Spleen (tissue), 13 donors: ENCODE measurements at places on chromosomes 13 and 19. TPM values are rescaled to one million over a fixed set of nuclear protein-coding genes. Genes with fewer than 3 reads are reported as not detected.

The ZNF625 gene
- 7.9 TPM for total RNA-seq

The CALR3 gene
- total RNA-seq, result not detected

The CRYL1 gene
- 39.5 TPM for total RNA-seq

The APC2 gene
- total RNA-seq, result 0.07 TPM

The DNASE2 gene
- 24.4 TPM for total RNA-seq

The POGLUT2 gene
- total RNA-seq, result 4.5 TPM

DNA sequence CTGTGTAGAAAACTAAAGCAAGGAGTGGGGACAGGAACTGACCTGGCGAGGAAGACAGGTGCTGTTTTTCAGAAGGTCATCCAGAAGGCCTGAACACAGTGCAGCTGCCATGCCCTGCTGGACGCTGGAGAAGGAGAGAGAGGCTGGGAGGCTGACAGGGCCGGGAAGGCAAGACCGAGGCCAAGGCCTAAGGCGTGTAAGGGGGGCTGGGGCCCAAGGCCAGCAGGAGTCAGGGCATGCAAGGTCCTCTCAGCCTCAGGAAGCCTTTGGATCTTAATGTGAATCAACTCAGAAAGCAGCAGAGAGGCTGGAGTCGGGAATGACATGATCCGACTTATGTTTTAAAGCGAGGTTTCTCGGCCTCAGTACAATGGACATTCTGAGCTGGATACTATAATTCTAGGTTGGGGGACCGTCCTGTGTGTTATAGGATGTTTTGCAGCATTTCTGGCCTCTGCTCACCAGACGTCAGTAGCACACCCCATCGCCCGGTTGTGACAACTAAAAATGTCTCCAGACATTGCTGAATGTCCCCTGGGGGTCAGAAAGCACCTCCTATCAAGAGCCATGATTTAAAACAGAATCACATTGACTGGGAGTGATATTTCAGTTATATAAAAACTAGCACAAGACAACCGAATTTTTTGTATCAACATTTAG, 530.4 kb downstream of the MYO16 start:
- no peak for DNase-seq
- H3K36me3 ChIP-seq, result no peaks in the 10 kb centered on the region
- no peak overlapping the region for H3K27ac ChIP-seq
- no peak overlapping the region for H3K4me3 ChIP-seq

- H3K27ac ChIP-seq, result peak overlapping the region; percentile 13
- no peaks in the 10 kb centered on the region for H3K27me3 ChIP-seq
- H3K4me1 ChIP-seq, result peaks cover 99% of the 10 kb centered on the region
Measured at GRCh38 chr19:41868120-41868988, 8.3 kb downstream of the RPS19 start.

DNA sequence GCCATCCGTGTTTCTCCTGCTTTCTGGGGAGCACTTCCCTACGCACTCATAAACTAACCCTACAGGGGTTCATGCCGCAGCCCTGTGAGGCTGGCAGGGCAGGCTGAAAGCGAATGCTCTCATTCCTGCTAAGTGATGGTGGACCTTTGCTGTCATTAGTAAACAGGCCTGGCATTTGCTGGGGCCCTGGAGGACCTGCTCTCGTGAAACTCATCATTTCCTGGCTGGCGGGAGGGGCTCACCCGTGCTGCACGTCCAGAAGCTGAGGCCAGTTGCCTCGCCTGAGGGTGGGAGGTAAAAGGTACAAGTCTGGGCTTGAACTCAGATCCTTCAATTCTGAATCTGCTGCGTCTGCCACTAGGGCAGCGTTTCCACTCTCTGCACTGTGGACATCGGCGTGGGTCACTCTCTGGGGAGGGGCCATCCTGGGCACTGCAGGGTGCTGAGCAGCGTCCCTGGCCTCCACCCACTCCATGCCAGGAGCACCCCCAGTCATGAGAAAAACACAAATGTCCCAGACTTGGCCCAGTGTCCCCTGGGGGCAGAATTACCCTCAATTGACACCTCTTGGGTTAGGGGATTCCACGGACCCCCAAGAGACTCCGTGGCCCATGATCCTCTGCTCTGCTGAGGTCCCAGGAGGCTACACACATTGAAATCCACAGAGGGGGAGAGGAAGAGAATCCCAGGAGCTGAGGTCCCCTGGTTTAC, 7.0 kb downstream of the MOB3A start:
- no peak for DNase-seq
- H3K27ac ChIP-seq, result peak overlapping the region; percentile 92
- H3K27me3 ChIP-seq, result no peaks in the 10 kb centered on the region
- peaks cover 73% of the 10 kb centered on the region for H3K4me1 ChIP-seq

DNA sequence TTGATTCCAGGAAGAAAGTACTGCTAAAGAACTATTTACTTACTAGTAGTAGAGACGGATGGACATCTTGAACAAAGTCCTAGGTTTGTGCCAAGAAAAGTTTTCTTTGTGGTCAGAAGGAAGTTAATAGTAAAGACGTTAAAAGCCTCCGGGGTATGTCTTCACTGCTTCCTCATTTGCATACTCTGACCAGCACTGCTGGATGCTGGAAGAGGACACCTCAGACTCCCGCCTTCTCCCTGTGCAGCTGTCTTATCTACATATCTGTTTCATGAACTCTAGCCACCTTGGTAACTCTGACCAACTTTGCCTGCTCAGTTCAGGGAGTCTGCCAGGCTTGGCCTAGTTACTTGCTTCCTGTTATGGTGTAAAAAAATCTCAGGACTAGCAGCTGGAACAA, 1109.1 kb upstream of the MIR17HG start:
- no peaks in the 10 kb centered on the region for H3K36me3 ChIP-seq
- no peak overlapping the region for H3K4me3 ChIP-seq
- no peaks in the 10 kb centered on the region for H3K27me3 ChIP-seq
- H3K4me1 ChIP-seq, result no peaks in the 10 kb centered on the region
- no peak overlapping the region for H3K27ac ChIP-seq
- DNase-seq, result no peak

DNA sequence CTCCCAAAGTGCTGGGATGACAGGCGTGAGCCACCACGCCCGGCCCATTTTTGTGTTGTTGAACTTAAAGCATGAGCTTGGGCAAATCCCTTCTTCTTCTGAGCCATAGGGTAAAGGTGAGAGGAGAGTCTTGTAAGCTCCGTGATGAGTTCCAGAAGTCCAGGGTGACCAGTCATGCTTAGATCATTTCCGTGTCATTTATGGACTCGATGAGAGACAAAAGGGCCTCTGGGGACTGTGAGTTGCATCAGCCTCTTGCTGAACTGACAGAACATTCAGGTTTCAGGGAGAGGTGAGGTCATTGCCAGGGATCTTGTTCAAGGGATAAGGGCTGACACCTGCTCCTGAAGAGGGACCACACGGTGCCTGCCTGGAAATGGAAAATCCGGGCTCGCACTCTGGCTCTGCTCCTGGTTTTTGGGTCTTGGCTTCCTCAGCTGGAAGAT, 53.6 kb downstream of the GADD45B start:
- H3K36me3 ChIP-seq, result no peaks in the 10 kb centered on the region
- peak; percentile 10 for DNase-seq
- no peaks in the 10 kb centered on the region for H3K27me3 ChIP-seq
- H3K4me1 ChIP-seq, result peaks cover 17% of the 10 kb centered on the region
- no peak overlapping the region for H3K4me3 ChIP-seq

GRCh38 chr19:57776764-57777296, 7.4 kb downstream of the ZNF586 start:
- H3K27ac ChIP-seq, result no peak overlapping the region
- peaks cover 27% of the 10 kb centered on the region for H3K36me3 ChIP-seq
- no peak overlapping the region for H3K4me3 ChIP-seq
- no peaks in the 10 kb centered on the region for H3K27me3 ChIP-seq
- no peak for DNase-seq
- H3K4me1 ChIP-seq, result peaks cover 33% of the 10 kb centered on the region

DNA sequence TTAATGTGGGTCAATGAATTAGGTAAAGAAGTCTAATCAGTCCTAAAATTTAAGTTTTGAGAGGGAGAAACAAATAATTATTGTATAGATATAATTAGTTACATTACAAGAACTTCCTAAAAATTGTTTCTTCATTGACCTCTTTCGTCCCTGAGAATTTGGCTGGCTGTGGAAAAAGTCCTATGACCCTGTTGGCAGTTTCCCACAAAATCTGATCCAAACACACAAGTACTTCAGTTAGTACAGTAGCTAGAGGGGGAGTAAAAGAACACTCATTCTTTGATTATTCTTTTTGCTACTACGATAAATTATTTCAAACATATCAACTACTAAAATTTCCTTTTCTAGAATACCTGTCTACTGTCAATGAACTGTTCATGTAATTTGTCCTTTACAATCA, 11.3 kb downstream of the POSTN start:
- H3K4me1 ChIP-seq, result no peaks in the 10 kb centered on the region
- H3K36me3 ChIP-seq, result no peaks in the 10 kb centered on the region
- H3K4me3 ChIP-seq, result no peak overlapping the region
- no peak overlapping the region for H3K27ac ChIP-seq

GRCh38 chr19:3950871-3951861, 18.3 kb downstream of the NMRK2 start:
- no peak overlapping the region for H3K4me3 ChIP-seq
- peaks cover 23% of the 10 kb centered on the region for H3K4me1 ChIP-seq
- no peaks in the 10 kb centered on the region for H3K36me3 ChIP-seq

- H3K4me1 ChIP-seq, result peaks cover 74% of the 10 kb centered on the region
- H3K27ac ChIP-seq, result no peak overlapping the region
- no peaks in the 10 kb centered on the region for H3K36me3 ChIP-seq
- H3K27me3 ChIP-seq, result no peaks in the 10 kb centered on the region
- no peak for DNase-seq
- H3K4me3 ChIP-seq, result peak overlapping the region; percentile 49
Measured at GRCh38 chr19:48329167-48329891, 4.0 kb downstream of the EMP3 start.

DNA sequence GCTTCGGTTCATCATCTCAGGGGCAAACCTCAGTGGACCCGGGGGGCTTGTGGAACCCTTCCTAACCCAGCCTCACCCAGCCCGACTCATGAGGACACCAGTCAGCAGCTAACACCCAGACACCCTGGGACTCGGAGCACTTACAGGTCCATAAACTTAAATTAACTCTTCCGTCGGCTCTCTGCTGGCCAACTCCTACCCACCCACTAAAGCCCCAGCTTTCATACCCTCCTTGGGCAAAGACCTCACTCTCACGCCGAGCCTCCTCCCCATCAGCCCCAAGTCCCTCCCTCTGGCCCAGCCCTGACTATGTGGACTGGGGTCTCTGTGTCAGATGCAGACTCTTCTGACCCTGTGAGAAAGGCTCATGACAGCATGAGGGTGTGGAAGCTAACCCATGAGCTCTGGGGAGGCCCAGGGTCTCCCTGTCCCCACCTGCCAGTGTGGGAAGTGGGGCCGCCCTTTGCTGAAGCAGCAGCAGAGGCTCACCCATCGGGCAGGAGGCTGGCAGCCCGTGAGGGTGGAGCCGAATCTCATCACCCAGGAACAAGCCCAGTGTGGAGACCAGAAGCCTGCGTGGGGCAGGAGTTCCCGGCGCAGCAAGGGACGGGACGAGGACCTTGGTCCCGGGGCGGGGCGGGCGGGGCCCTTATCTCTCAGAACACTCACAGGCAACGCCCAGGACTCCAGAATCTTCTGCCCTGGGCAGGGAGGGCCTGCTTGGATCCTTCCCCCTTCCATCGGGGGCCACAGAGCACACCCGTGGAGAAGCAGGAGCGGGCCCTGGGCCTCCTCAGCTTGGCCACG, 19.8 kb downstream of the TCF3 start:
- peaks cover 46% of the 10 kb centered on the region for H3K36me3 ChIP-seq
- H3K27me3 ChIP-seq, result no peaks in the 10 kb centered on the region
- no peak for DNase-seq
- no peak overlapping the region for H3K4me3 ChIP-seq
- H3K27ac ChIP-seq, result no peak overlapping the region

DNA sequence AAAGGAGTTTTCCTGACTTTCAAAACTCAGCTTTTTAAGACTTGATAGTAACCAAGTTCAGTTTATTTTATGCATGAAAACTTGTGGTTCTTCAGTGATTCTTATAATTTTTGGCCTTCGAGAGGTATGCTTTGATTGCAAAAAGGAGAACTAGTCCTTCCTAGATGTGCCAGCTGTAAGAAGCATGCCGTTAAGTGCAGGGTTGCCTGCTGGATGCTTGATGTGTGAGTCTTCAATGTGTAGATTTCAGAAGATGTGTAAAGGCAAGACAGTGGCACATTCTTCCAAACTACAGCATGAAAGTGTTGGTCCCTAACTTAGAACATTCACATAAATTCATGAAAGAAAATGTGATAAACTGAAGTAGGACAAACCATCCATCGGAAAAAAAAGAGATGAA, 532.5 kb downstream of the DCT start:
- DNase-seq, result no peak
- no peak overlapping the region for H3K4me3 ChIP-seq
- H3K27ac ChIP-seq, result no peak overlapping the region

DNA sequence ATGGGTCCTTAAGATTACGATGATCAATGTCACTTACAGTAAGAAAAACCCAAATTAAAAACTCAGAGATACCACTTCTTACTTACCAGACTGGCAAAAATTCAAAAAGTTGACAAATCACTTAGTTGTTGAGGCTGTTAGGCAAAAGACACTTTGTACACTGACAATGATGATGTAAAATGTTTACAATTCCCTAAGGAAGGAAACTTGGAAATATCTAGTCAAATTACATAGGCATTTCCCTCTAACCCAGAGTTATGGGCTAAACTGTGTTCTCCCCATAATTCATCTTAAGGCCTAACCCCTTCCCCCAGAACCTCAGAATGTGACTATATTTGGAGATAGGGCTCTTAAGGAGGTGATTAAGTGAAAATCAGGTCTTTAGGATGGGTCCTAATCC, 12.0 kb downstream of the TGDS start:
- no peak overlapping the region for H3K4me3 ChIP-seq
- no peaks in the 10 kb centered on the region for H3K27me3 ChIP-seq

DNA sequence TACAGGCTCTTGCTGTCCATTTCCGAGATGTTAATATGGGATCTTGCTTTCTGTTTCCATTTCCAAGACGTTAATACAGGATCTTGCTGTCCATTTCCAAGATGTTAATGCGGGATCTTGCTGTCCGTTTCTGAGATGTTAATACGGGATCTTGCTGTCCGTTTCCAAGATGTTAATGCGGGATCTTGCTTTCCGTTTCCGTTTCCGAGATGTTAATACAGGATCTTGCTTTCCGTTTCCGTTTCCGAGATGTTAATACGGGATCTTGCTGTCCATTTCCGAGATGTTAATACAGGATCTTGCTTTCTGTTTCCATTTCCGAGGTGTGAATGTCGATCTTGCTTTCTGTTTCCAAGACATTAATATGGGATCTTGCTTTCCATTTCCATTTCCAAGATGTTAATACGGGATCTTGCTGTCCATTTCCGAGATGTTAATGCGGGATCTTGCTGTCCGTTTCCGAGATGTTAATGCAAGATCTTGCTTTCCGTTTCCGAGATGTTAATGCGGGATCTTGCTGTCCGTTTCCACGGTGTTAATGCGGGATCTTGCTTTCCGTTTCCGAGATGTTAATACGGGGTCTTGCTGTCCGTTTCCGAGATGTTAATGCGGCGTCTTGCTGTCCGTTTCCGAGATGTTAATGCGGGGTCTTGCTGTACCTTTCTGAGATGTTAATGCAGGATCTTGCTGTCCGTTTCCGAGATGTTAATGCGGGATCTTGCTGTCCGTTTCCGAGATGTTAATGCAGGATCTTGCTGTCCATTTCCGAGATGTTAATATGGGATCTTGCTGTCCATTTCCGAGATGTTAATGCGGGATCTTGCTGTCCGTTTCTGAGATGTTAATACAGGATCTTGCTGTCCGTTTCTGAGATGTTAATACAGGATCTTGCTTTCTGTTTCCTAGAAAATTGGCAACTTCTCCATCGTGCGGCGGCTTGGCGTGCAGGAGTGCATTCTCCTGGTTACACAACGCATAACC, 38.3 kb downstream of the PEX11G start:
- H3K27ac ChIP-seq, result no peak overlapping the region
- no peak for DNase-seq
- H3K27me3 ChIP-seq, result no peaks in the 10 kb centered on the region
- peaks cover 89% of the 10 kb centered on the region for H3K36me3 ChIP-seq
- no peaks in the 10 kb centered on the region for H3K4me1 ChIP-seq
